ENCODE measurements at places on chromosomes 2 and 18.
A peak's percentile ranks its signal among the peaks of the same experiment; 100 is the strongest.

DNA sequence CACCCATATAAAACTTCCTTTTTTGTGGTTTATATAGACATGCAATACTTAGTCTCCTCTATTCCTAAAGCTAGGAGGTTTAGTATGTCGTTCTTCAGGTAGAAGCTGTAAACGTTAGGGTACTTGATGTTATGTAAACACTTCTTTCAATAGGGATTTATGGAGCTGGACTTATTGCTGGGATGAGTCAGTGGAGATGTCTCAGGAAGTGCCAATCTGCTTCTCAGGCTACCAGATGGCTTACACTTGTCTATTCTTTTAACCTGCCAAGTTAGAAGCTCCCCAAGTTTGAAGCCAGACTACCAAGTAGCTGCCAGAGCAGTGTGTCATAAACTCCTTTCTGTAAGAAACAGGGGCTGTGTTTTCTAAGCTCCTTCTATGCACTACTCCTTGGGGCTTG is 756.5 kb upstream of the LRRTM1 start:
- DNase-seq = no peak

DNA sequence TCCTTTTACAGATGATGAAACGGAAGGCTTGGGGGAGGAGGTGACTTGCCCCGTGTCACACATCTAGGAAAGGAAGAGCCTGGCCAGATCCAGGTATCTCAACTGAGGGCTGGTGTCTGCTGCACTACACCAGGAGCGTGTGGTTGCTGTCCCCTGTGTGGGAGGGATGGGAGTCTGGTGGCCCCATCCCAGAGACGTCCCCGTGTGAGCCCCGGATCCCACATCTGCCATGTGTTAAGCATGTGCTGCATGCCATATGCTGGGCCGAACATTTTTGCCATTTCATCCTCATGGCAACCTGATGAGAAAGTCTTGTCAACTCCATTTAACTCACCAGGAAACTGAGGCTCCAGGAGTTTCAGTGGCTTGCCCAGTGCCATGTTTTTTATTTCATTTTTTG is 4.2 kb downstream of the GAREM2 start:
- no peak for DNase-seq

- DNase-seq = no peak
These were observed 1.2 kb downstream of the ANTXR1 start for GRCh38 chr2:69013840-69014821.

GRCh38 chr2:28736034-28736433 is 15.6 kb upstream of the PPP1CB start:
- no peak for DNase-seq

GRCh38 chr2:204538182-204539018 is 6.9 kb upstream of the PARD3B start:
- DNase-seq = no peak

GRCh38 chr2:168178520-168179324 is 68.7 kb downstream of the STK39 start:
- DNase-seq = no peak

DNA sequence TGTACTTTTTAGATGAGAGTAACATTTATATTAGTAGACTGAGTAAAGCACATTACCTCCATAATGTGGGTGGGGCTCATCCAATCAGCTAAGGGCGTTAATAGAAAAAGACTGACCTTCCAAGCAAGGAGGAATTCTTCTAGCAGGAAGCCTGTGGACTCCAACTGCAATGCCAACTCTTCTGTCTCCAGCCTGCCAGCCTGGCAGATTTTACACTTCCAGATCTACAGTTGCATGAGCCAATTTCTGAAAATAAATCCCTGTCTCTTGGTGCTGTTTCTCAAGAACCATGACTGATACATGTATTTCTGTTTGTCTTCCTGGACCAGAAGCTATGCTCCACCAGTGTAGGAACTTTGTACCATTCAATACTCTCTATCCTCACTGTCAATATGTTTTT is 69.0 kb upstream of the LMAN1 start:
- DNase-seq = no peak

- no peak for DNase-seq
These were observed 888 bp upstream of the TWSG1 start for GRCh38 chr18:9333441-9334328.

DNA sequence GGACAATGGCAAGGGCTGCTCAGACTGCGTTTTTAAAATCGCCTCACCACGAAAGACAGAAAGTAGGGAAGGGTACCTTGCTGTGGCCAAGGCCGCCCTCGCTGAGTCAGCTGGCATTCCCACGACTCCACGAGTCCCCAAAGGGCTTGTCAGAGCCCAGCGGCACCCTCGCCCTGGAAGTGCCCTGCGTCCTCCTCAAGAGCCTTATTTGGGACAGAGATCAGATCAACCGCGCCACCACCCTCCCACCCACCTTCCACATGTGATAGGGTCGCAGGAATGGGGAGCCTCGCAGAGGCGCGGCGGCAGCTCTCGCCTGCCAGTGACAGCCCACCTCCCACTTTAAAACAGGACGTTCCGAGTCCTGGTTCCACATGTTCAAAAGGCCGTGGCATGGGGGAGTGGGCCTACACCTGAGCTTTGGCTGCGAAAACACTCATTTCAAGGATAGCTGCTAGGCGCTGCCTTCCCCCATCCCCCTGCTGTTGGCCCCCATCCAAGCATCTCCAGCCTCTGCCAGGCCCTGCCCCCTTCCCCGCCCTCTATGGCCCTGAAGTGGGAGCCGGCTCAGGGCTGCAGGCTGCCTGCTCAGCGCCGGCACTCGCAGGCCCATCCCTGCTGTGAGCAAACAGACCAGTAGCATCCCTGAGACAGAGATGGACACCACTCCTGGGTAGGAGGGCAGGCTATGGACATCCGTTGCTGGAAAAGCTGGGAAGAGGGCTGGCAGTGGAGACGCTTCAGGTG is 38.1 kb upstream of the ARHGEF4 start:
- no peak for DNase-seq

- no peak for DNase-seq
These were observed 44.1 kb upstream of the HDAC4 start for GRCh38 chr2:239444626-239445577.

GRCh38 chr2:11691076-11691660 is 21.2 kb upstream of the NTSR2 start:
- no peak for DNase-seq

GRCh38 chr18:61360404-61361383 is 27.5 kb downstream of the CDH20 start:
- DNase-seq = peak; percentile 25

- DNase-seq = no peak
These were observed 91.0 kb upstream of the RAB6C start for GRCh38 chr2:129888461-129888860.

- no peak for DNase-seq
These were observed 62.7 kb upstream of the KIF5C start for GRCh38 chr2:148812306-148812705.

DNA sequence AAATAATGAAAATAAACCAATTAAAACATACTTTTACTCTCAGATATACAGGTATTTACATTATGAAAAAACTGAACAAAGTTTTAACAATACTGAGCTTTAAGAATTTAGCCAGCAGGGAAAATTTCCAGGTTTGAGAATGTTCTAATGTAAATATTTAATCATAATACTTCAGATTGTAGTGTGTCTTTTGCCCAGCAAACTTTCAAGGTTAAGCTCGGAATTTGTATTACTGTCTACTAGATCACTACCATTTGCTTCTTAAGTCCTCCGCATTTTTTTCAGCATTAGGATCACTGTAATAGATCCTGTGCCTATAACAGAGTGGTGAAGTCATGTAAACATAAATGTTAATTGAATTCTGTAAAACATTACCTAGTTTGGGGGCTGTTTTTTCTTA is 52.7 kb downstream of the CFAP210 start:
- DNase-seq = no peak

GRCh38 chr2:177889818-177890460 is 182.6 kb downstream of the PDE11A start:
- no peak for DNase-seq

DNA sequence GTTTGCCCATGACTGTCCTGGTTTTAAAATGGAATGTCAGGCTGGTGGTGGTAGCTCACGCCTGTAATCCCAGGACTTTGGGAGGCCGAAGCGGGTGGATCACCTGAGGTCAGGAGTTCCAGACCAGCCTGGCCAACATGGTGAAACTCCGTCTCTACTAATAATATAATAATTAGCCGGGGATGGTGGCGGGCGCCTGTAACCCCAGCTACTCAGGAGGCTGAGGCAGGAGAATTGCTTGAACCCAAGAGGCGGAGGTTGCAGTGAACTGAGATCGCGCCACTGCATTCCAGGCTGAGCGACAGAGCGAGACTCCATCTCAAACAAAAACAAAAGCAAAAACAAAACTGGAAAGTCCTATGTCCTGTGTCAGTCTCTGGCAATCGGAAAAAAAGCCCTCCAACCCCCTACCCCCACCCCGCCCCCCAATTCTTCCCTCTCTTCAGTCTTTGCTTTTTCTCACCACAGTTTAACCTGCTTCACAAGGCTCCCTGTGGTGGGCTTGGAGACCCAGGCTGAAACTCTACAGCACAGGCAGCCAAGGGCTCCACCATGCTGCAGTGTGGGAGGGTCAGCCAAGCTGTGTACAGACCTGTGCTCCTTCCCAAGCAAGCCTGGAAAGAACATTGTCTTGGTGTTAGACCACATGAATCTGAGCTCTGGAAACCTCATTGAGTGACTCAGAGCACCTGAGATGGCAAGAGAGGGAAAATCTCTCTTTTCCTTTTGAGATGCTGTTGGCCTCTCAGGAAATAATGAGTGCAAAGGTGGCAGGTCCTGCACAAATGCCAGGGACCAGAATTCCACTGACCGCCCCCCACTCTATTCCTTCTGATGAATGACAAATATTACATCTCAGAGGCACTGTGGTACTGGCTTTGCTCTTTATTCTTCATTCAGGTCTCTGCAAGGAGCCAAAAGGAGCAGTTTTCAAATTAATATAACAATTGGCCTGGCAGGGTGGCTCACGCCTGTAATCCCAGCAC is 16.7 kb downstream of the MYCN start:
- DNase-seq = no peak

DNA sequence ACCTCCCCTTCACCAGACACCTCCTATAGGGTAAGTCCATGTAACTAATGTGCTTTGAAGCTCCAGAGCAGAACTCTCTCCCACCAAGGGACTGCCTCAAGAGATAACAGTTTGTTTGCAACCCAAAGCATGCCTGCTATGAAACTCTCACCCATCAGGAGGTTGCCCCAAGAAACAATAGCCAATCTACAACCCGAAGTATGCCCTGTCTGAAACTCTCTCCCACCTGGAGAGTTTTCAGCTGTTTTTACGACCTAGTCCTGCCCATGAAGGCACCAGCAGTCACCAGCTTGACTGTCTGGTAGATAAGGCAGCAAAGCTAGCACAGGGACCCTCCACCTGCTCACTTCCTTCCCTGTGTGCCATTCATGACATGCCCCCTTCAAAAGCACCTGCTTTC is 533.9 kb upstream of the CRIM1 start:
- no peak for DNase-seq

DNA sequence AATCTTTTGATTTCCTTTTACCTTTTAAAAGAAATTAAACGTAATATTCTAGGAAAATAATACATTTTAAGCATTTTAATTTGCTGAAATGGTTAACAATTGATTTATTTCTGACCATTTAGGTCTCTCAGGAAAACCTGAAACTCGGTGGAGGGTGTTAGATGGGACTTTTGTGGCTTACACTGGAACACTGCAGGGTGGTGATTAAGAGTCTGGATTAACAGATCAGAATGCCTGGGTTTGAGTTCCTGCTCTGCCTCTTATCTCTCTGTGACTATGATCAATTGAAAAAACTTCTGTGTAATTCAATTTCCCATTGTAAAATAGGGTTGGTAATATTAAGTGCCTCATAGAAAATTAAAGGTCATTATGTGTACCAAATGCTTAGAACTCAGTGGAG is 168.7 kb downstream of the UBE2E3 start:
- no peak for DNase-seq

GRCh38 chr2:30470426-30470825 is 23.4 kb downstream of the LCLAT1 start:
- DNase-seq = no peak

DNA sequence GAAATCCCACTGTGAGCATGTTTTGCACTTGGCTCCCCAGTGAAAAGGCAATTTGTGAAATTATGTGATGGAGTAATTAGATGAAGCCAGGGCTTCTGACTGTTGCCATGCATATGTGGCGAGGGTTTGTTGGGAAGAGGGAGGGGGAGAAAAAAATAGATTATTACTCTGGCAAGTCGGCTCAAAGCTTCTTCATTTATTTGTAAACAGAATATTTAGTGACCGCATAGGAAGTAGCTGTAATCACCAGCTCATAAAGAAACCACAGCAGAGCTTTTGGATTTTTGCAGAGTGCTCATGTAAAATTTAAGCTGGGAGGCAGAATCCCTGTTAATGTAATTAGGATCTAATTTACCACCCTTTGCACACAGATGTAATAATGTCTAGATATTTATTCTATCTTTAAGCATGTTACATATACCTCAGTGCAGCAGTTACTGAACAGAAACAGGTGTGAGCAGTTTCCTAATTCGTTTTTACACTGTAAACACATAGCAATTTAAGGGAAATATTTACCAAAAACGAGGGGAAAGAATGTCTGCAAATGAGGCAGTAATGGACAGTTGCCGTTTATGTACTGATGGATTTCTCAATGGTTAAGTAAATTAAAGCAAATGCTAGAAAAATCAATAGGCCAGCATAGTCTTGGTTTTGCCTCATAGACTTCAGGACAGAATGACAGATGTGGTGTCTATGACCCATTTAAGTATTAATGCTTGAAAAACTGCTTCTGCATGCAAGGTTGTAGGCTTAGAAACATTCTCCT is 87.9 kb downstream of the MEIS1 start:
- DNase-seq = no peak

DNA sequence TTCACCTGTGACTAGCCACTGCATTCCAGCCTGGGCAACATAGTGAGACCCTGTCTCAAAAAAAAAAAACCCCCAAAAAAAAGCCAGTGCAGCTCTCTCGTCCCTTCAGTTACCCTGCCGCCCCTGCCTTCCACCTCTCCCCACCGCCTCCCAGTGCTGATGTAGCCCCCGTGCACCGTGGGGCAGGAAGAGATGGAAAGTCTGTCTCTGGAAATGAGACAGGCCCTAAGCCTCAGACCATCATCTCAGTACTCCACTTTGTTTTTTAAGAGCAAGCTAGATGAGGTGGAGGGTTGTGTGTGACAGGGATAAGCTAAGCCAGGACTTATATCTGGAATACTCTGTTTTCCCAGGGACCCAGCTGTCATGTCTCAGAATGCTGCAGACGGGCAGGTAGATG is 32.0 kb downstream of the MERTK start:
- no peak for DNase-seq

DNA sequence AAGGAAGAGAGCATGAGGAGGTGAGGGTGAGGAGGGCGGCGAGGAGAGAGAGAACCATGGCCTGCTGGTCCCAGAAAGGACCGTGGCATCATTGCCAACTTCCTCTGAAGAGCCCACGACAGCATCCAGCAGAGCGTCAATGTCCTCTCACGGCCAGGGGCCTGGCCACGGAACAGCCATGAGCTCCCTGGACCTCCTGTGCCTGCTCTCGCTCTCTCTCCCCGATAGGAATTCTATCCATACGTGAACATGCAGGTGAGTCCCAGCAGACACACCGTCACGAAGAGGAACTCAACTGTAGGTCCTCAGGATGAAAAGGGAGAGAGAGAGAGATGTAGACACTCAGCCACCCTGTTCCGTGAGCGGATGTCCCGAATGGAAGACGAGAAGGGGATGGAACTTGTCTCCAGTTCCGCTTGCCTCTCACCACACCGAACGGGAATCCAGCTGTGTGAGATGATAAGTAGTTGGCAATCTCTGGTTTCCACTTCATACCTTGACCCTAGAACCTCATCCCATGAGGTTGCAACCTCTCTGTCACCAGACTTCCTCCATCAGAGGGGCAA is 107.6 kb downstream of the TNS1 start:
- no peak for DNase-seq

GRCh38 chr2:215933151-215933550 is 80.2 kb downstream of the MREG start:
- no peak for DNase-seq

All from NAMALWA (cell line).